ENCODE measurements at places on chromosomes 2 and 18.

DNA sequence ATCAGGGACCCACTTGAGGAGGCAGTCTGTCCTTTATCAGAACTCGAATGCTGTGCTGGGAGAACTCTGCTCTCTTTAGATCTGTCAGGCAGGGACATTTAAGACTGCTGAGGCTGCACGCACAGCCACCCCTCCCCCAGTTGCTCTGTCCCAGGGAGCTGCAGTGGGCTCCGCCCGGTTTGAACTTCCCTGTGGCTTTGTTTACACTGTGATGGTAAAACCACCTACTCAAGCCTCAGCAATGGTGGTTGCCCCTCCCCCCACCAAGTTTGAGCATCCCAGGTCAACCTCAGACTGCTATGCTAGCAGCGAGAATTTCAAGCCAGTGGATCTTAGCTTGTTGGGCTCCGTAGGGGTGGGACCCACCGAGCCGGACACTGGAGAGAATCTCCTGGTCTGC, 11.8 kb upstream of the LHCGR start:
- no peak for DNase-seq

GRCh38 chr2:211690736-211691135, 847.9 kb downstream of the ERBB4 start:
- no peak for DNase-seq

- DNase-seq = no peak
Observed at GRCh38 chr2:234670052-234670451, 173.2 kb upstream of the ARL4C start.

DNA sequence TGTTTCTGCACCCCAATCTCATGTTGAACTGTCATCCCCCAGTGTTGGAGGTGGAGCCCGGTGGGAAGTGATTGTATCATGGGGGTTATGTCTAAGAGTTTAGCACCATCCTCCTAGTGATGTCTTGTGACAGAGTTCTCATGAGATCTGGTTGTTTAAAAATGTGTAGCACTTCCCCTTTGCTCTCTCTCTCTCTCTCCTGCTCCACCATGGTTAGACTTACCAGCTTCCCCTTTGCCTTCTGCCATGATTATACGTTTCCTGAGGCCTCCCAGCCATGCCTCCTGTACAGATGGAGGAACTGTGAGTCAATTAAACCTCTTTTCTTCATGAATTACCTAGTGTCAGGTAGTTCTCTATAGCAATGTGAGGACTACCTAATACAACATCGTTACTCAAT, 396.9 kb upstream of the LRATD1 start:
- no peak for DNase-seq

GRCh38 chr2:220191031-220191430, 563.6 kb downstream of the SLC4A3 start:
- DNase-seq = no peak

- DNase-seq = no peak
Observed at GRCh38 chr2:218708086-218708485, 2.5 kb upstream of the TTLL4 start.

DNA sequence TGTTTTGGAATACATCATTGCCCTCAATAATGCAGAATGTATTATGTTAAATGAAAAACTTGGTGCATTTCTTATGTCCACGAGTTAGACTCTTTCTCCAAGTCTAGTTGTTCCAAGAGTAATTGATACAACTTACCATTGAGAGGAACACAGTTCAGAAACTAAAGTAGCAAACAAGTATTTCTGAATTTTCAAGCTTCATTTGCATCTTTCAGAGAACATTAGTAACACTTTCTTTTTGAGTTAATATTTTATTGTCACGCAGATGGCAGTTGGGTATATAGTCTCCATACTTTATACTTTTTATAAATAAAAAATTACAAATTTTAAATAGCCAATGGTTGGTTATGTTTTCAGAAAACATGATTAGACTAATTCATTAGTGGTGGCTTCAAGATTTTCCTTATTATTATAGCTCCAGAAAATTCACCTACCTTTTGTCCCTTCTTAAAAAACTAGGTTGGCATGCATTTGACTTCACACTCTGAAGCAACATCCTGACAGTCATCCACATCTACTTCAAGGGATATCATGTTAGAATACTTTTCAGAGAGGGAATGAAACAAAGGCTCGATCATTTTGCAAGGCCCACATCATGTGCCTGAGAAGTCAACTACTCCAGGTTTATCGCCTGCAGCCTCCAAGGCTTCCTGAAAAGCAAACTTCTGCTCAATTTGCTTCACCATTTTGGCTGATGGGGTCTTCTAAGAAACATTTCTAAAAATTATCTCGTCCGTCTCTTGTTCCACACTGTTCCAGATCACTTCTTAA, 29.9 kb downstream of the LYPD6B start:
- no peak for DNase-seq

- no peak for DNase-seq
Observed at GRCh38 chr18:37207343-37207742, 358.3 kb downstream of the CELF4 start.

DNA sequence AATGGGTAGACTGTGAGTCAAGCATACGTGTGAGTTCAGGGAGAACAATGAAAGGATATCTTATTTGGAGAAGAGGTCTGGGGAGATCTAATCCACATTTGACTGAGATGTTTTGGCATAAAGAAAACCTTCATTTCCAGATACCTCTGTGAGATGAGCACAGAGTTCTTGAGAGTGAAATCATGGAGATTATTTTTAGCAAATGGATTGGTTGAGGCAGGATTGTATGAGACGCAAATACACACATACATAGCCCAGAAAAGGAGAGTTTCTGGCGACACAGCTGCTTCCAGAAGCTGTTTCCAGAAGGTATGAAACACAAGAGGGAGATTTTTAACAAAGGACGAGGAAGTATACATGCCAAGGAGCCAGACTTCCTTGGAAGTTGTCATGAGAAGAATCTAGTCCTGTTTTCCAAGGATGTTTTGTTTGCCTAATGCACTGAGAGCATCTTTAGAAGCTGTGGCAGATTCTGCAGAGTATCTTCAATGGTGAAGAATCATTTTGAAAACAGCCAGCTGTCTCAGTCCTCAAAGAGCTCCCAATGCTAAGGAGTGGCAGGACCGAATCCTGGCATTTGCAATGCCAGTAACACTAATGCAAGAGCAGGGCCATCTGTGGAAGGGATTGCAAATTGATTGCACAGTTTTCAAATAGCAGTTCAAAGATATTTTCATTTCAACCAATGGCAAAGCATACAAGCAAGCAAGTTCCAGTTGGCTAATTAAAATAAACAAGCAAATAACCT, 177.2 kb downstream of the SETBP1 start:
- no peak for DNase-seq

DNA sequence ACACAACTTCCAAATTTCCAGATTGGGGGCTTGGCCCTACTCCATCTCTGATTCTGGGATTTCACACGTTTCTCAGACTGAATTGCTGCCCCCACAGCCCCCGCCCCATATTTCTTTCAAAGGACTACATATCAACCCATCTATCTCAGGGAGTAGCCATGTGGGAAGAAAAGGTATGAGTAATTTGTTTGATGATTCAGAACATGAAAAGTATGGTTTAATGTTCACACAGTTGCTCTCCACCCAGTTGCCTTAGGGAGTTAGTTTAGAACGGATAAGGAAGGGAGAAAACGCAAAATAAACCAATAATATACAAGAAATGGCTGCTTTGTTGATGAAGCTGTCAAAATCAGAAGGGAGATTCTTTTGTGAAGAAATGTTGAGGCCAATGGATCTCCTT, 145.1 kb downstream of the PIEZO2 start:
- DNase-seq = no peak

- no peak for DNase-seq
Observed at GRCh38 chr2:214310319-214310718, 100.5 kb upstream of the VWC2L start.

DNA sequence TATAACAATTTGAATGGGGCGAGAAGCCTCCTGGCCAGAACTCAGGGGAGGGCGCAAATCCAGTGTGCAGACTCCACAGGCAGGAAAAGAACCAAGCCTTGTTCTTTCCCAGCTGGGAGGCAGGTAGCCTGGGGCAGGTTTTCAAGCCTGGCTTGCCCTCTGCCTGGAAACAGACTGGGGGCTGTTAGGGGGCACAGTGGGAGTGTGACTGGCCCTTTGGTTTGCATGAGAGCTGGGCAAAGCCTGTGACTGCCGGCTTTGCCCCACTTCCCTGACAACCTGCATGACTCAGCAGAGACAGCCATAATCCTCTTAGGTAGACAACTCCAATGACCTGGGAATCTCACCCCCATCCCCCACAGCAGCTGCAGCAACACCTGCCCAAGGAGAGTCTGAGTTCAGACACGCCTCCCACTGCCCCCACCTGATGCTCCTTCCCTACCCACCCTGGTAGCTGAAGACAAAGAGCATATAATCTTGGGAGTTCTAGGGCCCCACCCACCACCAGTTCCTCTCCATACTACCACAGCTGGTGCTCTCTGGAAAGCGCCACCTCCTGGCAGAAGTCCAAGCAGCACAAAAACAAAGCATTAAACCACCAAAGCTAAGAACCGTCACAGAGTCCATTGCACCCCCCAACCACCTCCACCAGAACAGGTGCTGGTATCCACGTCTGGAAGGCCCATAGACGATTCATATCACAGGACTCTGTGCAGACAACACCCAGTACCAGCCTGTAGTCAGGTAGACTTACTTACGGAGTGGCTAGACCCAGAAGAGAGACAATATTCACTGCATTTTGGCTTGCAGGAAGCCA, 402.5 kb downstream of the STK39 start:
- no peak for DNase-seq

GRCh38 chr2:173134703-173135102, 59.1 kb downstream of the MAP3K20 start:
- DNase-seq = peak; percentile 6

DNA sequence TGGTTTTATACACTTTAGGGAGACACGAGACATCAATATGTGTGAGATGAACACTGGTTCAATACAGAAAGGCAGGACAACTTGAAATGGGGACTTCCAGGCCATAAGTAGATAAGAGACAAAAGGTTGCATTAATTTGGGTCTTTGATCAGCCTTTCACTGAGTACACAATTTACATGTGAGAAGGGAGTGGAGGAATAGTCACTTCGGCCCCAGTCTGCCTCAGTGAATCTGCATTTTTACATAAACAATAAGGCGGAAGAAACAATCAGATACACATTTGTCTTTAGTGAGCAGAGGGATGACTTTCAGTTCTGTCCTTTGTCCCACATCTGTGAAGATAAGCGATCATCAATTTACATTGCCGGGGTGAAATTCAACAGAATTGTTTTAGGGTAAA, 104.3 kb upstream of the ARL4C start:
- no peak for DNase-seq

DNA sequence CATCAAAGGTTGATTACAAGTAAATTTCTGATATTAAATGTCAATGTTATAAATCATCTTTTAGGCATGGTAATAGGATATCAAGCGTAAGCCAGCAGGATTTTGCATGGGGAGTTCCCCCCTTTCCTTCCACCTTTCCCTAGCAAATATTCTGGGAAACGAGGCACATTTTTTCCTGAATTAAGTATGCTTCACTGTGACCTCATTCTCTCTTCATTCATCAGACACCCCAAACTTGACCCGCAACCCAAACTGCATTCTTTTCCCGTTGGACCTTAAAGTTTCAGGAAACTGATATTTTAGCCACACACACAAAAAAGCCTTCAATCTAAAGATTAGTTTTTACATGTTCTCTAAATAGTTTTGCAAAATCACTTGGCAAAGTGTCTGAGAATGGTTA, 214.5 kb upstream of the CTAGE1 start:
- no peak for DNase-seq

GRCh38 chr2:62309465-62310091, 113.7 kb downstream of the B3GNT2 start:
- DNase-seq = peak; percentile 53

DNA sequence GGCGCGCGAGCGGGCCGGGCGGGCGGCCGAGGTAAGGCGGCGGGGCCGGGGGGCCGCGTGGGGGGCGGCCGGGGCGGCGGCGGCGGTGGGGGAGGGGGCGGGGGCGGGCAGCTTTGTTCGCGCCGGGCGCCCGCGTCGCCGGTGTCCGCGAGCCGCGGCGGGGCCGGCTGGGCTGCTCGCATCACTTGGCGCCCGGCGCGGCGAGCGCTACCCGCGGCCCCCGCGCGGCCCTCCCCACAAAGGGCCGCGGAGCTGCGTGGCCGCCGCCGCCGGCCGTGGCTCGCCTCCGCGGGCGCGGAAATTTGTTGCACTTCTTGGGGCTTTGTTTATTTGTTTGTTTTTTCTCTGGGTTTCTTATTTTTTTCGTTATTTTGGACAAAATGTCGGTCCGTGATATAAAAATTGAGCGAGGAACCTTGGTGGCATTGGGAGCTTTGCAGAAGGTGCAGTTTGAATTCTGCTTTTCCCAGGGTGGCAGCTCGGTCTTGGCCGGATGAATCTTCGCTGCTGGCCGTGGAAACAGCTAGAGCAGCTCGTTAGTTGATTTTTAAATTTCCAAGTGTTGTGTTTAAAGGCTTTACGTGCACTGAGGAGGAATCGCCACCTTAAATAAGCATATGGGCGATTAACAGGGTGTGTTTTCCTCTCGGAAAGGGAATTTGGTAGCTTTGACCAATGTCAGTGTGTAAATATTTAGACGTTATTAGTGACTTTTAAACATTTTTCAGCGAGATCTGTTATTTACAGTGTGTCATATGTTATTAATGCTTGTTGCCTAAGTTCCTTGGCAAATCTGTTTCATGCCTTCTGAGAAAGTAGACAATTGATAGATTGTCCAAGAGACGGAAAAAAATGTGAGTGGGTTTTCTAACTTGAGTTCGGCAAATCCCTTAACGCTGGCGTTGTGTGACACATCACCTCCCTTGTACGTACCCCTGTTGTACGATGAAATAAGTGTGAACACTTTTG, 822 bp downstream of the UBE2E3 start:
- DNase-seq = no peak

DNA sequence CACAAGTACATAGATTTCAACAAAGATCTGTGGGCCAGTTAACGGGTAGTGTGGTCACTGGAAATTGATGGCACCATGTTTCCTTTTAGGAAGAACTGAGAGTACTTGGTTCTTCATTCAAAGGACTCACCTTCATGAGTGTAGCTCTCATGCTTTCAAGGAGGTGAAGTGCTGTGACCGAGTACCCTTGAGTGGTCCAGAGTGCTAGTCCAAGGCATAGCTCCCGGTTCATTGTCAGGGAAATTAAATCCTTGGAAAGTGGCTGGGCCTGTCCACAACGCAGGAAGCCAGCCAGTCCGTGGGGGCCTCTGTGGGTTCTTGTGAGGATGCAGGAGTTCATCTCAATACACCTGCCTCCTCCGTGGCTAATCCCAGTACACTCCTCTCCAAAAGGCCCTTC, 295.1 kb downstream of the GALR1 start:
- no peak for DNase-seq

- DNase-seq = no peak
Observed at GRCh38 chr2:66555091-66555490, 120.2 kb downstream of the MEIS1 start.

DNA sequence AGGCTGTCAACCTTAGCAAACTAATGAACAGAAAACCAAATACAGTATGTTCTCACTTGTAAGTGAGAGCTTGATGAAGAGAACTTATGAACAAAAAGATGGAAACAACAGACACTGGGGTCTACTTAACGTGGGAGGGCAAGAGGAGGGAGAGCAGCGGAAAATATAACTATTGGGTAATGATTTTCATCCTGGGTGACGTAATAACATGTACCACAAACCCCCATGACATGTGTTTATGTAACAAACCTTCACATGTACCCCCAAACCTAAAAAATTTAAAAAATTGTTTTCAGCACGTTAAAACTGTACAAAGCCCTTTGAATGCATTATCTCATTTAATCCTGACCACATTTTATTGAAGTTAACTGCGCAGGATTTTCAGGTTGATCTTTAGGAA, 64.9 kb upstream of the RBMS1 start:
- DNase-seq = no peak

- no peak for DNase-seq
Observed at GRCh38 chr2:42192652-42193566, 23.8 kb downstream of the EML4 start.

GRCh38 chr2:101792208-101792607, 94.7 kb downstream of the MAP4K4 start:
- DNase-seq = no peak
